ENCODE measurements at places on chromosomes 3 and 15. TPM values are rescaled to one million over a fixed set of nuclear protein-coding genes. Genes with fewer than 3 reads are reported as not detected.

- no peak overlapping the region for H3K4me3 ChIP-seq
- no peaks in the 10 kb centered on the region for H3K36me3 ChIP-seq
Measured at GRCh38 chr3:13080591-13080990, 7.4 kb upstream of the IQSEC1 start.

DNA sequence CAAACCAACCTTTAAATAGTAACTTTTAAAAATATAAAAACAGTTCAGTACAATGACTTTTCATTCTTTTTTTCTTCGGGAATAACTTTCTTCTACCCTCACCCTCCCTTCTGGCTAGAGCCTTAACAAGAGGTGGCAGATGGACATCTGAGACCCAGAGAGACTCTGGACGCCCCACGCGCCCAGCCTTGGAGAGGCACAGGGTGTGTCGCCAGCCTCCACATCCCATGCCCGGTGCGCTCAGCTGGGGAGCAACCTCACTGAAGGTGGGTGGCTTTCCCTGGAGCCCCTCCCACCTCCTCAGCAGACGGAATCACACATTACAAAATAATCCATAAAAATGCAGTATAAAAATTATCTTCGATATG, 49.5 kb downstream of the TLE3 start:
- H3K27ac ChIP-seq, result no peak overlapping the region
- peaks cover 52% of the 10 kb centered on the region for H3K36me3 ChIP-seq
- H3K27me3 ChIP-seq, result no peaks in the 10 kb centered on the region
- H3K4me1 ChIP-seq, result no peaks in the 10 kb centered on the region
- no peak overlapping the region for H3K4me3 ChIP-seq

GRCh38 chr3:170162630-170163029, 18.9 kb downstream of the PHC3 start:
- no peaks in the 10 kb centered on the region for H3K4me1 ChIP-seq
- no peaks in the 10 kb centered on the region for H3K27me3 ChIP-seq
- peaks cover 61% of the 10 kb centered on the region for H3K36me3 ChIP-seq
- no peak overlapping the region for H3K27ac ChIP-seq

ISLR gene
- not detected for polyA plus RNA-seq

DNA sequence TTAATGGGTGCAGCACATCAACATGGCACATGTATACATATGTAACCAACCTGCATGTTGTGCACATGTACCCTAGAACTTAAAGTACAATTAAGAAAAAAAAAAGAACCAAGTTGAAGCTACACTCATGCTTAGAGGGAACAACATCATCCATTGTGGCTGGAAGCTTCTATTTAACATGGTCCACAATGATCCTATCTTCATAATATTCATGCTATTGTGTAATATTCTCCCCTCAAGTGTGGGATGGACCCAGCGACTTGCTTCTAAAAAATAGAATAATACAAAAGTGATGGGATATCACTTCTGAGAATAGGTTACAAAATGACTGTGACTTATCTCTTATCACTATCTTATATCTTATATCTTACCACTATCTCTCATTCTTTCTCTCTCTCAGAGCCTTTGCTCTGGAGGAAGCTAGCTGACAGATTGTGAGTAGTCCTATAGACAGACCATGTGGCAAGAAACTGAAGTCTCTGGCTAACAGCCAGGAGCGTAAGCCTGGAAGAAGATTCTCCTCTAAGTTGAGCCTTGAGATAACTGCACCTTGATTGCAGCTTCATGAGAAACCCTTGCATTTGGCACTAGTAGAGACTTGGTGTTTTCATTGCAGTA, 198.5 kb upstream of the MRPL3 start:
- H3K4me1 ChIP-seq, result no peaks in the 10 kb centered on the region
- DNase-seq, result no peak
- H3K4me3 ChIP-seq, result no peak overlapping the region
